ENCODE measurements at places on chromosomes 16 and 17.

- no peak for DNase-seq
Measured at GRCh38 chr17:40372031-40372430, 7.5 kb upstream of the GJD3 start.

- no peak for DNase-seq
Measured at GRCh38 chr17:5499476-5500231, 13.3 kb downstream of the MIS12 start.

DNA sequence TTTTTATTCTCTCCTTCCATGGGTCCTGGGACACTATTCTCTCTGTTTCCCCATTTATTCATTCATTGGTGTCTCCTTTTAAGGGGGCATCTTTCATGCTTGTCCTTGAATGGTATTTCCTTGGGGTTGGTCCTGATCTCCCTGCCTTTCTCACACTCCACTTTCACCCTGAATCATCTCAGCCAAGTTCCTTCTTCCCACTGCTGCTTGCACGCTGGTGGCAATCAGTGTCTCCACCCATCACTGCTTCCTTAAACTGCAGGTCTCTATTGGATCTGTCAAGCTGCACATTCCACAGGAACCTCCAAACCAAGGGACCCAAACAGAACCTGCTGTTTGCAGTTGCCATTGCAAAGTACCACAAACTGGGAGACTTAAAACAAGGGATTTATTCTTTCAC lies 89.3 kb upstream of the SDK2 start:
- DNase-seq = no peak

DNA sequence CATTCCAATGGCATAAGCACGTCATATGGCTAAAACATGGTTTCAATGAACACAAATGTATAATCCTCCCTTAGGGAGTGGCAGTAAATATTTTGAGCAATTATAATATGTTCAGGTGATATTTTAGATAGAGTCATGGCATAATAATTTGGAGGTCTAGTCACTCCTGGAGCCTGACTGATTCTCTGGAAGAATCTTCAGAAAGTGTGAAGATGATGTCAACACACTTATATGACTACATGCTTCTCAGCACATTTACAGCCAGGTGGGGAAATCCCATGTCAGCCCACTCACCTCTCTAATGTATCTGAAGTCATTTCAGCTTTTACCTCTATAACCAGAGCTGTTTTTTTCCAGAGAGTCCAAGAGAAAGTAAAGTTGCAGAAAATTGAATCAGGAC lies 474.8 kb downstream of the SHISA9 start:
- no peak for DNase-seq

- no peak for DNase-seq
Measured at GRCh38 chr16:35730251-35730650, 2270.8 kb downstream of the TP53TG3F start.

DNA sequence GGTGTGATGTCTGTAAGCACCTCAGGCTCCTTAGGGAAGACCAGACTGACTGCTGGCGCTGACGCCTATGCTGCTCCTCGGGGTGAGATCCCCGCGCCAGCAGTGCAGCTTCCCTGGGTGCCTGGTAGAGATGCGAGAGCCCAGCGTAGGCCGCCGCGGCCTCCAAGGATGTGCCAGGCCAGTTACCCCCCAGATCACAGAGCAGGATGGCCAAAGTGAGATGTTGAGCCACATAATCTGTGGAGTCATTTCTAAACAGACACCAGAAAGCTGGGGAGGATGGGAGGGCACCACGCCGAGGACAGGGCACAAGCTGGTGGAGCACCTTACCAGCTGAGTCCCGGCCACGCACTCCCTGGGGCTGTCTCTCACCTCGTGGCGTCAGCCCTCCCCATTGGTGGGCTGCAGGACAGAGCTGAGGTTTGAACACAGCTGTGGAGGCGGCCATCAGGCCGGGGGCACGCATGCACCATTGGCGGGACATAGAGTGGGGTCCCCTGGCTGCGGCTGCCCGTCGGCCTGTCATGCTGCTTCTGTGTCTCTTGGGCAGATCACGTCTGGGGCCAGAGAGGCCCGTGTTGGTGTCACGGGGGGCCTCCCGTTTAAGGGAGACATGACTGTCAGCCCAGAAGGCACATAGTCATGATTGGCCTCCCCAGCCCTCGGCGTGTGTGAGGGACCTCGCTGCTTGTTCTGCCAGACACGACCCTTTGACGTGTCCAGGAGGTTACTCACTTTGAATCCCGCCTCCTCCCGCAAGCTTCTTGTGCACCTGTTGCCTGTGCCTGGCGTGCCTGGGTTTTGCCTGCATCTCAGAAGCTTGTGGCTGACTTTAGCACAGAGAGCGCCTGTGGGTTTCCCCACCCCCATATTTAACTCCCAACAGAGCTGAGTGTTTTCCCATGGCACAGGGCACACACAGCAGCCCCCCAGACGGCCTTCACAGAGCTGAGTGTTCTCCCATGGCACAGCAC lies 21.9 kb downstream of the MAPK8IP3 start:
- DNase-seq = no peak

DNA sequence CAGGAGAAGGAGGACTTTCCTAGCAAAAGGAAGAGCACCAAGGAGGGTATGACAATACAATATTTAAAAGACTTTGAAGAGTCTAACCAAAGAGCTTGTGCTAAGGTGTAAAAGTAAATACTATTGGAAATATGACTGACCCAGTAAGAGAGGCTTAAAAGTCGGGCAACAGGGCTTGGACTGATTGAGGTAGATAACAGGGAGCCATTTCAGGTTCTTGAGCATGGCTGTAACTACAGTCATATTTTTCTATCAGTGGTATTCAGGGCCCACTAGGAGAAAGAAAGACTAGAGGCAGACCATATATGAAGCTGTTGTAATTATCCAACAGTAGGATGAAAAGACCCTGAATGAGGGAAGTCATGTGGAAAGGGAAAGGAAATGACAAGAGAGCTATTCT lies 62.3 kb downstream of the SMURF2 start:
- DNase-seq = no peak

- no peak for DNase-seq
Measured at GRCh38 chr16:84633622-84634021, 14.7 kb upstream of the KLHL36 start.

GRCh38 chr17:79905832-79906231 lies 66.6 kb upstream of the CBX4 start:
- DNase-seq = no peak

DNA sequence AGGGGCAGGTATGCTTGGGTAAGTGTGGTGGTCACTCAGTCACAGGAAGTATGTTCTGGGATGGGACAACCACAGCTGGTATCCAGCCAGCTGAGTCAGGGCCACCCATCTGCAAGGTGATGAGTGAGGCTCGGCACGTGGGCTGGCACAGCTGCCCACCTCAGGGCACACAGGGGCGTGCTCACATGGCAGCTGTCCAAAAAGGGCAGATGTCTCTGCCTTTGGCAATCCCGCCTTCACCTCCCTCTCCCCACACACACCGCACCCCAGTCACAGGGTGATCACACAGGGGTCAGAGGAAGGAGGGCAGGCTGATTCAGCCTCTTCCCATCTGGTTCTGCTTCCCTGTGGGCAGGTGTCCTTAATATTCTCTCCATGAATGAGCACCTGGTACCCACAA lies 85.9 kb upstream of the TOB1 start:
- no peak for DNase-seq

GRCh38 chr16:60204181-60204580 lies 1470.1 kb upstream of the GOT2 start:
- DNase-seq = no peak

GRCh38 chr16:16033208-16033717 lies 83.8 kb downstream of the ABCC1 start:
- no peak for DNase-seq
